ENCODE measurements at places on chromosomes 2 and 18.

- DNase-seq = no peak
These were observed 150.0 kb upstream of the GALNT5 start for GRCh38 chr2:157107460-157107859.

GRCh38 chr18:26545335-26546123 lies 2.8 kb downstream of the KCTD1 start:
- DNase-seq = no peak

DNA sequence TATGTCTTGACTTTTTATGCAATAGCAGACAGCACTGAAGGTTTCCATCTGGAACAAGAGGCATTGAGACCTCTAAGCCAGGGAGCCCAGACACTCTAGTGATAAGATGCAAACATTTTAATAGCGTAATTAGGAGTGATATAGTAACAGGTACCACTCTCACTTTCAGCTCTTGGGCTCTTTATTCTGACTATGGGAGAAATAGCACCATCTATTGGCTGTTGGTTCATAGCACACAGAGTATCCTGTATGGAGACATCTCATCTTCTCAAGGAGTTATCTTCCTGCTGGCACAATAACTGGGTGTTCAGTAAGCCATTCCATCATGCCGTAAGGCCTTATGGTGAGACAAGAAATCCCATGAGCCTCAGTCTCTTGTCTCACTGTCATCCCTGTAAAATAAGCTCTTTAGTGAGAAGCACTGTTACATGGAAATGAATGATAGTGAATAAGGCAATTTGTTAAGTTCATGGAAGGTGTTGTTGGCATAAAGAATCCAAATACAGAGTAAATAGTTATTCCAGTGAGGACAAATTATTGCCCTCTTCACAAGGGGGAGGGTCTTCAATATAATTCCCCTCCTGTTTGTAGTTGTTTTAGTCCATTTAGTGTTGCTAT lies 48.3 kb downstream of the THUMPD2 start:
- no peak for DNase-seq

DNA sequence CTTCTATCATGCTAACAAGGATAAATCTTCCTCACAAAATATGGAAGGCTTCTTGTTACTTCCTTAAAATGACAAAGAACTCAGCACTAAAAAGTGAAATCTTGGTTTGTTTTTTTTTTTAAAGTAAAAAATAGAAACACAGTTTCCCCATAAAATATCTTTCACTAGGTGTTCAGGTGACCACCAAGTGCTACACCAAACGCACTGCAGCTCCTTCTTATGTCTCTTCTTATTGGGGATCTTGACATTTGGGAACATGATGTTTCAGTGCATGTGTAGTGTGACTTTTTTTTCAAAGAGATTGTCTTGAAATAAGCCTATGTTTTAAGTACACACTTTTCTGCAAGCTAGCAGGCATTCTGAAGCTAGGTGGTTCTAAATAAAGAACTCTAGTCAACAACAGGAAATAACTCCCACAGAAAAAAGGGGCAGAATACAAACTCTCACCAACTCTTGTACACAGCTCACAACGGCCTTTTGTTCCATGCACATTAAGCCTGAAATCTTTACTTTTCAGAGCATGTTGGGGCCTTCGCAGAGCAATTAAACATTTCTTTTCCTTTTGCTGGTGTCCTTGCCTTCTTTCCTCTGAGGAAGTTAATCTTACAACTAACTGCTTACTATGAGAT lies 13.2 kb upstream of the SERTAD2 start:
- DNase-seq = no peak

DNA sequence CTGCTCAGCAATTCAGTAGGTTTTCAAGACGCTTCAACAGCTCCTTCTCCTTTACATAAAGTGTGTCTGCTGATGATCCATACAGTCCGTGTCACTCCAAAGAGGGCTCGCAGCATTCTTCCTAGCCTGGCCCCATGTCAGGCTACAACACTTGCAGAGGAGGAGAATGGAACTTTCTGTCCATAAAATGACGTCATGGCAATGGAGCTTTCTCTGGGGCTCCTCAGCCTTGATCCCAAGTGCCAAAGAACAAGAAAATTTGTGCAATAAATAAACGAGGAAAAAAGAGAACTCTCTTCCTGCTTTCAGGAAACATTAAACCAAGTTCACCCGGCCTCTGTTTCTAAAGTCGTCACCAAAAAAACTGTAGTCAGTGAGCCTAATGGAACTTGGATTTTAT lies 199.5 kb upstream of the MEIS1 start:
- DNase-seq = no peak

GRCh38 chr18:42742474-42742873 lies 373.0 kb downstream of the RIT2 start:
- DNase-seq = no peak

DNA sequence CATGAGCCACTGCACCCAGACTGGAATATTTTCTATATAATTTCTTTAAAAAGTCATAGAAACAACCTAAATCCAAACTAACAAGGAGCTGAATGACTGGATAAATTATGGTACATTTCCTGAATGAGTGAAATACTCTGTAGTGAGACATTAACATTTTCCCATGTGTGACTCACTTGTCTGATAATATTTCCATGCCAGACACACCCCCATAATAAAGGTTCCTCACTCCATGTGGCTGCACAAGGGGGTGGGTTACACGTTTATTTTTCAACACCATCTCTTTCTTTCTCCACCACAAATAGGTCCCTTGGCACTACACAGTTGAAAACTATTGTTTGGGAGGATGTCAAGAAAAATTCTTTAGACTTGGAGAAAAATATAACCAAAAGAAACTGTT lies 266.3 kb upstream of the LYPD1 start:
- DNase-seq = no peak

GRCh38 chr2:25561136-25561850 lies 112.1 kb downstream of the DTNB start:
- DNase-seq = no peak

GRCh38 chr2:150572961-150573395 lies 85.5 kb upstream of the RND3 start:
- DNase-seq = no peak

DNA sequence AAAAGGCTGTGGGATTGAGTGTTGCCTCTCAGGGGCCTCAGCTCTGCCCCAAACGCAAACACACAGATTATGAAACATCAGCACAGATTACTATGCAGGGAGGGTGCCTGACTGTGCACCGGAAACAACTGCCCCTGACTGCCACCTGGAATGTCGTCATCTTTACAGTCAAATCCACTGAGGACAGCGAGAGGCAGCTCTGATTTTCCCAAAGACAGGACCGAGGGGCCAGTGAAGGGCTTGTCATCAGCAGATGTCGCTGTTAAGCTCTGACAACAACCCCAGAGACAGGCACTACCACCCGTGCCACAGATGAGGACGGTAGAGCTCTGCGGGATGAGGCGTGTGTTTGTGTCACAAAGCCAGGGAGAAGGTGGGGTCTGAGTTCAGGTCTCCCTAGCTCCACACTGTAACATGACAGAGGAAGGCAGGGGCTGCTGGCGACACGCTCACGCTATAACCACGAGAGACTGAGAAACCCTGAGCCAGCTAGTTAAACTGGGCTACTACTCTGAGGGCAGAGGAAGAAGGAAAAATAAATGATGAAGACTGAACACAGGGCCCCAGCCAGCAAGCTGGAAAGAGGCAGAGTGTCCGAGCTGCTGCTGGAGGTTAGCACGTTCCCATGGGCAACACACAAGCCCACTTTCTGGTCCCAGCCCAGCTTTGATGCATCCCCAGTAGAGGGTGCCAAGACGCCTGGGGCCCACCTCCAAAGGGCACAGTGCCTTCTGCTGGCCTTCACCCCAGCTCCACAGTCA lies 47.0 kb downstream of the PARD6G start:
- no peak for DNase-seq

DNA sequence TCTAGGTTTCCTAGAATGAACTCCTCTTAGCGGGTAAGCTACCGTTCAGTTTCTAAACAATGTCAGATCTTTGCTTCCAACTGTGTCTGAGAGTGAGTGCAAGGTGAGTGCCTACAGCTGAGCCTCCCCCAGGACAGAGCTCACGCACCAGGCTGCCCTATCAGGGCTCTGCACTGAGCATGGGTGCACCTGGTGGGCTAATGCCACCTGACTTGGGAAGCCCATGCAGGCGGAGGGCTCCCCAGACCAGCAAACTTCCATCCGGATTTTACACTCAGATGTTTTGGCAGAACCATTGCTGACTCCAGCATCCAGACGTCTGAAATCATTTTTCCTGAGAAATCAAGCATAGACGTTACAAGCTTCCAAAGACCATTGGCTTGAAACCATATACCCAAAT lies 16.1 kb upstream of the MLPH start:
- DNase-seq = no peak

DNA sequence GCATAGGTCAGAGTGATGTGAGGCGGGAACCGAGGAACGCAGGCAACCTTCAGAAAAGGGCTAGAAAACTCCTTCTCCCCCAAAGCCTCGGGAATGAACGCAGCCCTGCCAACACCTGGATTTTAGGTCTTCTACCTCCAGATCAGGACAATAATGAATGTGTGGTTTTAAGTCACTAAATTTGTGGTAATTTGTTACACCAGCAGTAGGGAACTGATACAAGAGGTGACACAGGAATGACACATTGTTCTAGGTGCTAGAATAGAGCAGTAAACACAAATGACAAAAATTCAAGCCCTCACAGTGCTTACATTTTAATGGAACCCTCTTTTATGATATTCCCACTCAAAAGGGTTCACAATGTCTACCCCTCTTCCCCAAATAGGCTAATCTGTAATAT lies 39.2 kb upstream of the EML4 start:
- DNase-seq = no peak

DNA sequence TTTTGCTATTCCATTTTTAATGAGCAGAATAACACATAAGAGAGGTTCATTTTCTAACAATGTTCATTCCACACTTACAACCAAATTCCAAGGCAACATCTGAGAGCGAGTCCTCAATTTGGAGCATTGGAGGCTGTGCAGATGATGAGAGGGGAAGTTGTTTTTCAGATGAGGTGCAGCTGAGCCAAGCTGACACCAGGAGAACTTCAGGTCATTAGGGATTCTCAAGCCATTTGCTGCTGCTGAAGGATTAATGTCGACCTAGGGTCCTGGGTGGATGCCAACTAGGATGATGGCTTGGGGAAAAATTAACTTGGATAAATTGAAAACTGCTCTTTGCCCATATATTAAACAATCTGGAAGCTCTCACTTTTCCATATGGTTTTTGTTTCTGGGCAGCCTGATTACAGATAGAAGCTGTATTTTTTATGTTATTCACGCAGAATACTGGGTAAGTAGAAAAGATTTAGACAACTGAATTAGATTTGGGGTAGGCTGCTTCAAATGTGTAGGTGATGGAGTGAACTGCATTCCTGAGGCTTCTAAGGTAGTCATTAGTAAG lies 206.4 kb upstream of the SLC39A10 start:
- no peak for DNase-seq

- DNase-seq = no peak
These were observed 235.9 kb downstream of the SUCLG1 start for GRCh38 chr2:84223191-84223590.

GRCh38 chr18:28581521-28582071 lies 404.7 kb upstream of the CDH2 start:
- DNase-seq = peak; percentile 51

DNA sequence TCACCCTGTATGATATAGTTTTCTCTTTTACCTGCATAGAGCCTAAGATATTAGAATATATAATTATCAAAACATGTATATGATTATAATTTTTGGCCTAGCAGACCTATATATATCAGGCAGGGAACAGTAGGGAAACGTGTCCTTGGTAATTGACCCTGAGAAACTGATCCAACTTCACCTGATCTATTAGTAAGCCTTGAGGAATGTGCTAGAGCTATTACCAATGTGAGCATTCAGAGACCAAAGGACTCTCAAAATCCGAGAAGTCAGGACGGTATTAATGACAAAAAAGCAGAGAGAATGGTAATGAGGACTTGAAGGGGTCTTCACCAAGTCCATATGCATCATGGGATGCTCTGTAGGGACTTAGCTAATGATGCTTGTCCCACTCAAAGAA lies 571.9 kb downstream of the CPS1 start:
- no peak for DNase-seq

DNA sequence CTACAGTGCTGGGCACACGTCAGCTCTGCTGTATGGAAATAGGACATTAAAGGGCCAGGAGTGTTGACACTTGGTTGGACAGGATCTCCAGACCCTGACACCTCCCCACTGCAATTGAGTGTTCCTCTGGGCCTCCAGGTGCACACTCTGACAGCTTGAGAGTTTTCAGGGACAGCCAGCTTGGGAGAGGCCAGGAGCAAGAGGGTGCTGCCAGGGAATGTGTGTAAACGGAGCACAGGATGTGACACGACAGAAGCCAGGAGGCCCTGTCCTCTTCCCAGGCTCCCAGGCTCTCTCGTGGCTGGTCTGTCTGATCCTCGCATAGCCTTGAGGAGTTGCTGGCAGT lies 318.1 kb upstream of the HS6ST1 start:
- no peak for DNase-seq

- DNase-seq = peak; percentile 24
These were observed 83.7 kb downstream of the CERKL start for GRCh38 chr2:181573140-181573736.

- DNase-seq = no peak
These were observed 320.4 kb upstream of the HS6ST1 start for GRCh38 chr2:128639120-128639477.

DNA sequence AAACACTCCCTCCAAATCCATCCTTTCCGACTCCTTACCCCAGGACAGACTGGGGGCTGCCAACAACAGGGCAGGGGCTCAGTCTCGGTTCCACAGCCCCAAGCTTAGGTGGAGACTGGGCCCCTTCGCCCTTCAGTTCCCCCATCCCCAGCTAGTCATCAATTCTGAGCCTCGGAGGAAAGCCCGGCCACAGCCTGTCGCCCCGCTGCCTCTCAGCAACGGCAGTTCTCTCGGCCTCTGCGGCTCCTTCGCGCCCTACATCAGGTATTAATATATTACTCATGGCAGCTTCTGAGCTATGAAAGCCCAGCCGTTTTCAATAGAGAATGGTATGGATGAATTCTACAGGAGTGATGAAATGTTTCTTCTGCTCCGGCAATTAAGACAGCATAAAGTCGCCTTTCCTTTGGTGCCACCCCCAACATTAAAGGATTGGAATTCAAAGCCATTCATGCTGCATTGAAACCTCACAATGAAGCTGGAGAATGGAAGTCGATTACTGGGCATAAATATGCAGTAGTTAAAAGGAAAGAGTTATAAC lies 2.8 kb downstream of the HDAC4 start:
- DNase-seq = no peak

- DNase-seq = no peak
These were observed 167.4 kb downstream of the PTGR3 start for GRCh38 chr18:75041586-75041985.

DNA sequence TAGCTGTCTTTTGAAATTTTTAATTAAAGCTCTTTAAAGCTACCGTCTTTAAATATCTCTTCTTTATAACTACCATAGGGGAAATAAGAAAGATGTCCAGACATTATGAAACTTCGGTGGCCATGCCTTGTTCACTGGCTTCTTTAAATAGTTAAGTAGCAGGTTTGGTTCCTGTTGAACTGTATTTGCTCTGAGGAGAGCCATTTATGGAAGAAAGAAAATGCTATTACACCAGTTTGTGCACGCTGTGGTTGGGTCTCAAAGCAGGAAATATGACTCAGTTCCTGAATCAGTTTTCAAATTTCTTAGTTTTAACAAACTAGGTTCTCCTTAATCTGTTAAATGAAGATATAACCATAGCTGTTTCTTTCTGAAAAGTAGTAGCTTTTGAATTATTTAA lies 12.2 kb downstream of the ARPC2 start:
- no peak for DNase-seq

GRCh38 chr2:1606421-1607235 lies 137.7 kb downstream of the PXDN start:
- DNase-seq = no peak

- DNase-seq = no peak
These were observed 167.2 kb downstream of the MAP2 start for GRCh38 chr2:209591021-209591420.

GRCh38 chr2:190679813-190680591 lies 31.1 kb downstream of the NAB1 start:
- DNase-seq = no peak

Data from NCI-H1417 treated with DMSO at 0.1 percent for 48 hours (cell line).